ENCODE measurements at places on chromosomes 16 and 17. TPM values are rescaled to one million over a fixed set of nuclear protein-coding genes. Genes with fewer than 3 reads are reported as not detected.
A peak's percentile ranks its signal among the peaks of the same experiment; 100 is the strongest.

- DNase-seq = no peak
Observed at GRCh38 chr17:71192848-71193247, 928.0 kb upstream of the SOX9 start.

MT4 gene
- total RNA-seq = 76.2 TPM

FBXL16 gene
- total RNA-seq = 0.30 TPM

- no peak for DNase-seq
Observed at GRCh38 chr17:67044016-67044772, at the start of gene CACNG1. CACNG1 (plus strand) TSS chr17:67044554; CDS start chr17:67044661, 107 bp downstream.

- DNase-seq = no peak
Observed at GRCh38 chr16:85563034-85563433, 50.1 kb upstream of the GSE1 start.

DNA sequence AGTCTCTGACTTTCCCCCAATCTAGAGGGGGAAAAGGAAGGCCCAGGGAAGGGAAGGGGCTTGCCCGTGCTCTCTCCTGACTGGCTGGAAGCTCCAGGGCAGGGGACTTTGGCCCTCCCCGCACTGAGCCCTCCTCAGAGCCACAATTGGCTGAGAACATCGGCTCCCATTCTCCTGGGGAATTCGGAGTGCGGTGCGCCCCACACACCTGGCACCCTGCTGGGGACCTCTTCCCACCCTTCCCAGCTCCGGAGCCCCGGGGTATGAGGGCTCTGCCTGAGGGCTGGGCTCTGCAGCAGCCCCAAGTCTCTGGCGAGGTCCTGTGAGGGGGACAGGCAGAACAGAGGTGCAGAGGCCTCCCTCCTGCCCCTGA, 36.0 kb downstream of the PIMREG start:
- no peak for DNase-seq

DNA sequence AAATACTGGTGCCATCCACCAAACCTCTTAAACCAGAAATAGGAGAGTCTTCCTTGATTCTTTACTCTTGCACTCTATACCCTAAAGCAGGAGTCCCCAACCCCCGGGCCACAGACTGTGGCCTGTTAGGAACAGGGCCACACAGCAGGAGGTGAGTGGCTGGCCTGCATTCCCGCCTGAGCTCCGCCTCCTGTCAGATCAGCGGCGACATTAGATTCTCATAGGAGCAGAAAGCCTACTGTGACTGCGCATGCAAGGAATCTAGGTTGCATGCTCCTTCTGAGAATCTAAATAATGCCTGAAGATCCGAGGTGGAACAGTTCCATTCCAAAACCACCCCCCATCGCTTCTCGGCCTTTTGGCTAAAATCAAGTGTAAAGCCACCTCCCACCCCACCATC, 30.3 kb upstream of the SRCIN1 start:
- no peak for DNase-seq

GRCh38 chr16:50696575-50697420, 3.4 kb downstream of the NOD2 start:
- no peak for DNase-seq

DNA sequence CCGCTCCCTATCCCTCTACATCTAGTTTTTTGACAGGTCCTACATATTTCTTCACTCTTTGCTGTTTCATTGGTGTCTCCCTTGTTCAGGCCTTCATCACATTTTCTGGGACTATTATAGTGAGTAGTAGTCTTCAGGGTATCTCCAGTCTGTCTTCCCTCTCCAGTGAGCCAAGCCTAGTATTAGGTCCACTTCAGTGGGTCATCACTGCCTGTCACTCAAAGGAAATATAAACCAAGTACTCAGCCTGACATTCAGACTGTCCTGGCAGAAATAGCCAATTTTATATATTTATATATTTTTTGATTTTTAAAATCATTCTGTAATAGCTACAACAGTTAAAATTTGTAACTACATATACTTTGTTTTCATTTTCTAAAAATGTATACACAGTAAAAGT, 137.8 kb downstream of the CYB561 start:
- no peak for DNase-seq

PYDC1 gene
- total RNA-seq = 2.8 TPM

GRCh38 chr17:36657763-36658490, 56.5 kb downstream of the MRM1 start:
- no peak for DNase-seq

- DNase-seq = no peak
Observed at GRCh38 chr16:10039220-10040096, 142.8 kb downstream of the GRIN2A start.

ACSM5 gene
- total RNA-seq = 0.79 TPM

DNA sequence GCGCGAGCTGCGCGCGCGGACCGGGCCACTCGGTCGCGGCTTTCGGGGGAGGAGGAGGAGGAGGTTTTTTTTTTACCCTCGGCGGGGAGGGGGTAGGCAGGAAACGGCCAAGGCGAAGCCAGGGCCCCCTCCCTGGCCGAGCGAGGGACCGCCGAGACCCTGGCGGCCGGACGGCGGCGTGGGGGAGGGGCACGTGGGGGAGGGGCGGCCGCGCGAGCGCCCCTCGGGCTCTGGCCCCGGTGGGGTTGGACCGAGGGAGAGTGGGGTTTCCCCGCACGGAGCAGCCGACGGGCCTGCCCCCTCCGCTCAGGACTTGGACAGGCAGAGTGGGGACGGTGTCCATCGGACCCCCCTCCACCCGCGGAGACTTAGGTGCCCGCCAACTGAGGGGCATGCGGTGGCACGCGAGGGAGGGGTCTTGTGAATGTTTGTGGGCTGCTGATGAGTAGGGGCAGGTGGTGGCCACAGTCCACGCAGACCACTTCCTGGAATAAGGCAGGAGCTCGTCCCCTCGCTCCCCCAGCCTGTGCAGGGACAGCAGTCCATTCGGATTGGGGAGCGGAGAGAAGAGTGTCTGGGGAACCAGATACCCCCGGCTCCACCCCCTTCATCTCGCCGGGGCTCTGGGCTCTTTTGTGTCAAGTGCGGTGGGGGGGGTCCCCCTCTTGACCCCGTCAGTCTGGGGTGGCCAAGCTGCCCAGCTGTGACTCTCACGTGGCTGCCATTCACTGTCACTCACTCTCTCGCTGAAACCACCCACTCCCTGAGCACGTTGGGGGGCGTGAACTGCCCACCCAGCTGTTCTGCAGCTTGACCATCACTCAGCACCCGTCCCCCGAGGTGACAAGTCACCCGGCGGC, 3.0 kb upstream of the CHD3 start:
- no peak for DNase-seq

DNA sequence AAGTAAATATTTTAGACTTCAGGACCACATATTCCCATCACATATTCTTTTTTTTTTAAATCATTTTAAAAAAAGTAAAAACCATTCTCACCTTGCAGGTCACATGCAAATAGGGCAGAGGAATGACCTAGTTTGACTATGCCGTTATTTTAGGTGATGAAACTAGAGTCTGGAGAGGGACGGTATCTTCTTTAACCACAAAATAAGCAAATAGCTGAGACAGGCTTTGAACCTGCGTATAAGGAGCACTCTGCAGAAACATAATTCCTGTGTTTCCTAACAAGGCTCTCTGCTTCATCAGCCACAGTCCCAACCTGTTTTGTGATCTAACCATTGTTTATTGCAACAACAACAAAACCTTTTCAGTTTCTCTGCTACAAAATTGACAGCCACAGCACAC, 121.5 kb downstream of the PCTP start:
- DNase-seq = no peak

GRCh38 chr17:12738624-12739023, 50.7 kb upstream of the ARHGAP44 start:
- DNase-seq = no peak

- no peak for DNase-seq
Observed at GRCh38 chr17:57045868-57046704, 39.0 kb upstream of the AKAP1 start.

VPS9D1 gene
- 3.5 TPM for total RNA-seq

RPS6KB1 gene
- 37.5 TPM for total RNA-seq

DNA sequence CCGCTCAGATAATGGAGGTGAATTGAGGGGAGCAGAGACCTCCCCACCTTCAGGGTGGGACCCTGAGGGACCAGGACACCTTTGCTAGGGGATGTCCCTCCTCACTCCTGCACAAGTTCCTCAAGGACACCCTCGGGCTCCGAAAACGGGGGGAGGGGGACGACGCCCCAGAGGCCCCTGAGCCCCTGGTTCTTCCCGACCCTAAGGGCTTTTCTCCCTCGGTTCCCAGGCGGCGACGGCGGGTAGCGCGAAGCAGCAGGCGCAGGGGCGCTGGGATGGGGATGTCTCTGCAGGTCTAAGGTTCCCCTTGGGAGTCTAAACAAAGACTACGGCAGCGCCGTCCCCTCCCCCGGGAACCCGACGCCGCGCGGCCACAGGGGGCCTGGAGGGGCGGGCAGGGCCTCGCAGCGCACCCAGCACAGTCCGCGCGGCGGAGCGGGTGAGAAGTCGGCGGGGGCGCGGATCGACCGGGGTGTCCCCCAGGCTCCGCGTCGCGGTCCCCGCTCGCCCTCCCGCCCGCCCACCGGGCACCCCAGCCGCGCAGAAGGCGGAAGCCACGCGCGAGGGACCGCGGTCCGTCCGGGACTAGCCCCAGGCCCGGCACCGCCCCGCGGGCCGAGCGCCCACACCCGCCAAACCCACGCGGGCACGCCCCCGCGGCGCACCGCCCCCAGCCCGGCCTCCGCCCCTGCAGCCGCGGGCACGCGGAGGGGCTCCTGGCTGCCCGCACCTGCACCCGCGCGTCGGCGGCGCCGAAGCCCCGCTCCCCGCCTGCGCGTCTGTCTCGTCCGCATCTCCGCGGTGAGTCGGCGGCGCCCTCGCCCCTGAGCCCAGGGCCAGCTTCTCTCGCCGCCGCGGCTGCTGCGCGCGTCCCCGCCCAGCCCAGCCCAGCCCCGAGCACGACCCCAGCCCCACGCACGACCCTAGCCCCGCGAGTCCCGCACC, 36.7 kb upstream of the NDRG4 start:
- DNase-seq = no peak

RNF43 gene
- total RNA-seq = 9.9 TPM

DNA sequence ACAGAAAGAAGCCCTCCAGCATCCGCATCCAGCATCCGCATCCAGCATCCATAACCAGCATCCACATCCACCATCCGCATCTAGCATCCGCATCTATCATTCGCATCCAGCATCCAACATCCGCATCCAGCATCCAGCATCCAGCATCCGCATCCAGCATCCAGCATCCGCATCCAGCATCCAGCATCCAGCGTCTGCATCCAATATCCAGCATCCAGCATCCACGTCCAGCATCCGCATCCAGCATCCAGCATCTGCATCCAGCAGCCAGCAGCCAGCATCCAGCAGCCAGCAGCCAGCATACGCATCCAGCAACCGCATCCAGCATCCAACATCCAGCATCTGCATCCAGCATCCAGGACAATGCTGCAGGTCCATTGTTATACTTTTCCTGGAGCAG, 671.0 kb upstream of the C16orf82 start:
- no peak for DNase-seq

GRCh38 chr17:61575352-61575975, 15.6 kb downstream of the NACA2 start:
- DNase-seq = no peak

GRCh38 chr16:84611041-84611440, 6.8 kb downstream of the COTL1 start:
- DNase-seq = peak; percentile 43

ERN2 gene
- not detected for total RNA-seq

CEP95 gene
- 82.7 TPM for total RNA-seq

- DNase-seq = no peak
Observed at GRCh38 chr17:41633556-41634199, 9.3 kb upstream of the KRT17 start.

- no peak for DNase-seq
Observed at GRCh38 chr16:69563605-69564580, 1.9 kb upstream of the NFAT5 start.

- peak; percentile 23 for DNase-seq
Observed at GRCh38 chr16:29784901-29785500, 5.5 kb upstream of the KIF22 start.

UTS2R gene
- 0.20 TPM for total RNA-seq

GRCh38 chr16:87366288-87366687, 17.3 kb downstream of the FBXO31 start:
- DNase-seq = no peak

GRCh38 chr16:50530277-50531236, 17.6 kb upstream of the NKD1 start:
- no peak for DNase-seq

DNA sequence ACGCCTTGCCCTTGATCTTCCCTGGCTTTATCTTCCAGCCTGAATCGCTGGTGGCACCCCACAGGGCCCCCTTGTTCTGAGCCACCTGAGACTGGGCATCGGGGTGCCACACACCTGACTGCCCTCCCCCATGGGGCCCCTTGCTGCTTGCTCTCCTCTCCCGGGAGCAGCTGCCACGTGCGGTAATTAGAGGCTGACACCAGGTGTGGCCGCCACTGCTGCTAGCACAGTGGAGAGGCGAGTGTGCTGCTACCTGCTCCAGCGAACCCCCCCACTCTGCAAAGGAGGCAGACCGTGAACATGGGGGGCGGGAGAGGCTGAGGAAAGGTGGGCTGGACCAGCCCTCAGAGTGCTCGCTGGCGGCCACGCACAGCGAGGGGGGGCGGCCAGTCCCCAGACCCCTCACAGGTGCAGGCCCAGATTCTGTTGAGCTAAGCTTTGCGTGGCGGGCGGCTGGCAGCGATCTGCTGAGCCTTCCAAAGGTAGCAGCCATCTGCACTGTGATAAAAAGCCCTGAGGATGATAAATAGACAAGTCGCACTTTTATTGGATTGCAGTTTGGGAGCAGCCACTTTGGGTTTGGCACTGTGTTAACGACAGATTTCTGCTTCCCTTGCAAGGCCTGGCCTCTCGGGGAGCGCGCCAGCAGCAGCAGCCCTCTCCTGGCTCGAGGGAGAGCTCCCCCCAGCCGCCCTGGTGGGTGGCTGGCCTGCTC, 167.9 kb upstream of the GSE1 start:
- no peak for DNase-seq

DNA sequence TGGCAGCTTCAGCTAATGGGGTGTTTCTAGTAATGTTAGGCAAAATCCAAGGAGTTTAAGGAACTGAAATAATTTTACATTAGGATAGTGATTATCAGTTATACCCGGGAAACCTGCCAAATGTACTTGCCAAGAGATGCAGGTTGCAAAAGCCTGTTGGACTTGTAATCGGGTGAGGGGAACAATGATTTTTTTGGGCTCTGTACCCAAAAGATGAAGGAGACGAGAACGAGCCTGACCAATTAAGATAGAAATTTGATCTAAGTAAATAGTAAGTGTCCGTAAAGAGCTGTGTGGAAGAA, 56.3 kb upstream of the ARL4D start:
- DNase-seq = no peak

GRCh38 chr17:41516830-41517283, 1.8 kb downstream of the KRT15 start:
- no peak for DNase-seq

Data from skin of body (tissue), 3 donors.